Mesothelial cell of epicardium (in vitro differentiated cells): ENCODE measurements at places on chromosomes 4 and X.

DNA sequence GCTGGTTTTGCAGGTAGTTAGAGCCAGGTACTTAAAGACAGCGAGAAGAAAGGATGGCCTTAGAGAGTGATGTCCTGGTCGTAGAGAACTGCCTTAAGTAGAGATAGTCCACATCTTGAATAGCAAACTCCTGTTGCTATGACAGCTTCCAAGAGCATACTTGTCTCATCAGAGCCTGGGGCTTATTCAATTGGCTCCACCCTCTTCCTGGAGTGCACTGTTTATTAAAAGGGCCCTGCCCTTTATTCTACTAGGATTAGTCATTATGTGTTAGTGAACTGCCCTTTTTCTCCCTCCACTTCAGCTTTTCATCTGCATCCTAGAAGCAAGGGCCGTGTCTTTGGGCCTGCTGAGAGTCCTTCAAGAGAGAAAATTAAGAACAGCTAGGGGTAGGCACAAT lies 94.5 kb upstream of the EOLA2 start:
- no peak for DNase-seq

DNA sequence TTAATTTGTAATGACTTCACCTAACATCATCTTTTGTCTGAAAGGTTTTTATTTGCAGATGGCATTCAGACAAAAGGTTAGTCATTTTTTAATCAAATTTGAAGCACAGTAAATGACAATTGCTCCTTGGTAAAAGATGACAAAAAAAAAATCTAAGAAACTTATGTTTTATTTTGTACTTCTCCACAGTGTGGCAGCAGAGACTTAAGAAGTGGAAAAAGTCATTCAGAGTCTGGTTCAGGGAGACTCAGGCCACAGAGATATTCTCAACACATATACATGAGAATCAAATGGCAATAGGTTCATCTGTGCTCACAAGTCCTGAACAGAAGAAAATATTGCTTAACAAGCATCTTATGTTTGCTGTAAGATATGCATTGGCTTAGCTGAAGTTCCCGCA lies 436.2 kb downstream of the KCNIP4 start:
- no peak for DNase-seq

- DNase-seq = no peak
Observed at GRCh38 chrX:150253959-150254620, 109.0 kb upstream of the MAMLD1 start.

DNA sequence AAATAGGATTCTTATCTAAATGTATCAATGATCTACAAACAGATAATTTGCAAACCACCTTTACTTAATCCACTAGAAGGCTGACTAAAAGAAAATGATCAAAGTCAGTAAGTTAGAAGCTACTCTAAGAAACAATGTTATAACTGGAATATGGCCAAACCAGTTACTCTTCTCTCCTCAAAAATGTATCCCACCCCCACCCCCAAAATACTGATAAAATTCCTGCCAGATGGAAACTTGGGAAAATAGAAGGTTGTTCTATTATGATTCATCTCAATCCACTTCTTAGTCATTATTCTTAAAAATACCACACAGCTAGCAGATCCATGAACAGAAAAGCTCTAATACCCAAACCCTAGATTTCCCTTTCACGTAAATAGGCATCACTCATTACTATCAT lies 206.4 kb downstream of the KLHL13 start:
- DNase-seq = no peak

GRCh38 chr4:185425647-185426352 lies at the start of gene UFSP2:
TSS of gene UFSP2 (minus strand) at chr4:185425964. CDS start at chr4:185425868, 96 bp downstream.
- DNase-seq = peak; percentile 94

GRCh38 chrX:41381685-41382084 lies 47.7 kb downstream of the DDX3X start:
- no peak for DNase-seq

DNA sequence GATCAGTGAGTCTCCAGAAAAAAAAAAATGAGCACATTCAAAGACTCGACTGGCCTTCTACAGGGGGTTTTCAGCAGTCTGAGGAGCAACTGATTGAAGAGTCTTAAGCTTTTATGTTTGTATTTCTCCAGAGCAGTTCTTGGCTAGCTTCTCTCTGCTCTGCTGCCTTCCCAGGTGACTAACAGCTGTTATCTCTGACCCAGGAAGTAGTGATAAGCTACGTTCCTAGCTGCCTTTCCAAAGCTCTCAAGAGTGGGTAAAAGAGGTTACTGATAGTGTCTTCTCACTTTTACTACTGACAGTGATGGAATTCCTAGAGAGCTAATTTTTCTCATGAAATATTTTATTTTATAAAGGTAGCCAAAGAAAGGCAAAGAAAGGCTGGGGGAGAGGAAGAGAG lies 66.6 kb downstream of the ENOX2 start:
- DNase-seq = no peak

DNA sequence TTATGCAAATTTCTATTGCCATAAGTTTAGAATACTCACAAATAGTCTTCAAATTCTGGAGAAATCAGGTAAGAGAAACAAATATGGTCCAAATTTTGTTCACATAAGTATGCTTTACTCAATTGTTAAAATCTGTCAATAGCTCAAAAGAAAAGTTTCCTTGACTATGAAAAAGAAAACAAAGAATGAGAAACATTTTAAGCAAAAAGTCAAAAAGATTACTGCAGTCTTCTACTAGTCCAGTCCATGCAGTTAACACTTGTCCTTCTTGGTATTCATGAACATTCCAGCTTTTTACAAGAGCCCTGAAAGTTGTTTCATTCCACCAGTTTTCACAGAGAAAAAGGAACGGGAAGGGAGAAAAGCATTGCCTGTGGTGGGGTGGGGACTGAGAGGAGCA lies 54.7 kb upstream of the ZXDA start:
- DNase-seq = no peak

DNA sequence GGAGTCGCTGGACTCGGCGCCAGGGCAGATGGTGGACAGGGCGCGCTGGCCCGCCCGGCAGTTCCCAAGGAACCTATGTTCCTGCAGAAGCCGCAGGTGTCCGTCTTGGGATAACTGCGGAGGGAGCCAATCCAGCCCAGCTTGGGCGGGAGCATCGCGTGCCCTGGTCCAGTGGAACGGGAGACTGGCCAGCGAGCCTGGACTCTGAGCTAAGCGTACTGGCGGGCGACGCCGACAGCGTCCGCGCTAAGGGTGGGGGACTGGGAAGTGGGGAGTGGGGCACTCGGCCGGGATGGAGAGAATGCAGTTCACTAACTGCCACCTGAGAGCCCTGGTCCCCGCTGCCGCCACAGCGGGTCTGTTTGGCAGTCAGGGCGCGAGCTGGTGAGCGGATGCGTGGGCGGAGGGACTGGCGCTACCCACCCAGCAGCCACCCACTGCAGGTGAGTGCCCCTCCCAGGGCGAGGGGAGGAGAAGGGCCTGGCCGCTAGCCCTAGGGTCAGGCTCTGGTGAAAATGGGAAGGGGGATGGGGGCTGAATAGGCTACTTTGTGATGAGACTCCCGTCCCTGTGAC lies 1.3 kb upstream of the MAMLD1 start:
- peak; percentile 36 for DNase-seq

- DNase-seq = no peak
Observed at GRCh38 chr4:163542275-163542674, 47.8 kb downstream of the TMA16 start.

DNA sequence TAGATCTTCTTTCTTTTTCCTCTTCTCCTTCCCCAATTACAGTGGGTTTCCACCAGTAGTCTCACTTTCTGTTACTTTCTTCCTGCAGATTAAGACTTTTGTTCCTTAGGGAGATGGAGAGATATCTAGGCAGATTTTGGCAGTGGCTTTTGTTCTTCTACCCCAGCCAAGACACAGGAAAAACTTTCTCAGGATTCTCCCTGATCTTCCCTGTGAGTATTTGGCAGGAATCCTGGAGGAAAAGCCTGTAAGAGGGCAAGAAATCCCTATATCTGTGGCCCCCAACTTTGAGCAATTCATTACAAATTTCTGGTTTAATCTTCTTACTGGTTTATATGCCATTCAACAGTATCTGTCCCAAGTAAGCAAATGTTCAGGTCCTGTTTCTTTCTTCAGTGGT lies 21.9 kb downstream of the SLC9A7 start:
- no peak for DNase-seq

- DNase-seq = no peak
Observed at GRCh38 chrX:132491191-132491590, 2.4 kb upstream of the MBNL3 start.
